ENCODE measurements at places on chromosomes 16 and 17.
A peak's percentile ranks its signal among the peaks of the same experiment; 100 is the strongest.

DNA sequence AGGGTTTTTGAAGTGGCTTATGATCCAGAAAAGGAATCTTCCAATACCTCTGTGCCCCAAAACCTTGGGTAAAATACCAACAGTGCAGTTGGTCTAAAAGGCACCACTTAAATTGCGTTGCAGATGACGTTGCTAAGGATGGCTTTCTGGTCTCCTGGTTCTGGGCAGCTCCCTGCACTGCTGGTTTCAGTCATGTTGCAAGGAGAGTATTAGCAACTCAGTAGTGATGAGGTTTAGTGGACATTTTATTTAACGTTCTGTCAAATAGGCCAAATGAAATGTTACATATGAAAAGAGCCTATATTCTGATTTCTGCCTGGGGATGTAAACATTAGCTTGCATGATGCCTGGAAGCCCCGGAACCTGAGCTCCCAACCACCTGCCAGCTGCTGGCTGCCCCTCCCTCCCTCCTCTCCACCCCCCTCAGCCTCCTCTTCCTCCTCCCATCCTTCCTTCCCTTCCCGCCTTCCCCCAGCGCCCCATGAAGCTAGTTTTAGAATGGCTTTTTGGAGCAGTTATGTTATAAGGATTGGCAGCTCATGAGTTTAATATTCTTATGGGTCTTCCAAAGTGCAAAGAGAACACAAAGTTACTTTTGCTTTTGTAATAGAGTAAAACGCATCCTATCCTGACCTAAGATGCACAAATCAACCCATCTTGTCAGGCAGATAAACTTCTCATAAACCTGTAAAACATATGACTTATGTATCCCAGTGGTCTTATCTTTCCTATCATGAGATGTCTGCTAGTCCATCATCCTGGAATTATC is 20.7 kb downstream of the CD7 start:
- DNase-seq = no peak

DNA sequence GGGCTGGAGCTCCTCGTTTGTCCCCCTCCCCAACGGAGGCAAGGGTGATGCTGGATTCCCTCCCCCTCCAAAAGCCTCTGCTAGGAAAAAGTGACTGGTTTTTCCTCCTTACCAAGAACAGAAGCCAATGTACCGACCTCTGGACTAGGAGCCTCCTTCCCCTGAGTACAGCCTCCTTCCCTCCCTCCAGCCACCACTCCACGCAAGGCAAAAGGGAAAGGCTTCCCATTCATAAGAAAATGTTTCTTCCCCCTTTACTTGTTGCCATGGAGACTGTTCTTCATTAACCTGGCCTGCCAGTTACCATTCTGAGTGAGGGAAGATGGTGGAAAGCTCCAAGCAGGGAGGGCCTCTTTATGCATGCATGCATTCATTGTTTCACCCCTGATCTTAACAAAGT is 4.3 kb upstream of the PIMREG start:
- DNase-seq = no peak

DNA sequence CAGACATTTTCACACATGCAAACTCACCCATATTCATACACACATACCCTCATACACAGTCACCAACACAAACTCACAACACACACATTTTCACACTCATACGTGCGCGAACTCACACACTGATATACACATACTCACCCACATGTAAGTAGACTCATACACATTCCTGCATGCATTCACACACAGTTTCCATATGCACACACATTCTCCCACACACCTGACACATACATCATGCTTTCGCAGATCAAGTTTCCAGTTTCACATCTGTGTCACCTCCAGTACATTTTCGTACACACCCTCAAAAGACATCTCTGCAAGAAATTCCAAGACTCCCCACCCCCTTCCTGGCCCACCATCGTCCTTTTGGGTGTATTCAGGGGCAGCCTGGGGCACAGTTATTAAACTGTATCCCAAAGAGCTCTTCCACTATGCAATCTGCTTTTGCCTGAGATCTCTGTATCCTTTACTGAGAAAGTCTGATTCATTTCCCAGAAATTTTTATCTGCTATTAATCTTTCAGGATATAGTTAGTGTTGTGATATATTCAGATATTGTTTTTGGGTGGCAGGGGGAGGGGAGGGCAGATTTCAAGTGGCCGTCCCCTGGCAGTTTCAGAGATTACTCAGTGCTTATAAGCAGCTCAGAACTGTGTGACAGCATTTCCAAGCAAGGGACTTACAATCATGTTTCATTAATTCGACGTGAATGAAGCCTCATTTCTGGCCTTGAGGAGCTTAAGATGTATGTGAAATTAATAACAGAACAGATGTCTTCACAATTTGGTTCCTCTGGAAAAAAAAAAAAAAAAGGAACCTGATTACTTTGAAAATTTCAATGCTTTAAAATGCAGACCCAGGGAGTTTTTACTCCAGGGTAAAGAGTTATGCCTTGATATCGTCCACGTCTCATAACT is 35.3 kb upstream of the MMP2 start:
- DNase-seq = no peak

- no peak for DNase-seq
Observed at GRCh38 chr17:28811651-28812090, 30.9 kb downstream of the FAM222B start.

- no peak for DNase-seq
Observed at GRCh38 chr17:28189667-28190066, 129.3 kb upstream of the TMEM97 start.

DNA sequence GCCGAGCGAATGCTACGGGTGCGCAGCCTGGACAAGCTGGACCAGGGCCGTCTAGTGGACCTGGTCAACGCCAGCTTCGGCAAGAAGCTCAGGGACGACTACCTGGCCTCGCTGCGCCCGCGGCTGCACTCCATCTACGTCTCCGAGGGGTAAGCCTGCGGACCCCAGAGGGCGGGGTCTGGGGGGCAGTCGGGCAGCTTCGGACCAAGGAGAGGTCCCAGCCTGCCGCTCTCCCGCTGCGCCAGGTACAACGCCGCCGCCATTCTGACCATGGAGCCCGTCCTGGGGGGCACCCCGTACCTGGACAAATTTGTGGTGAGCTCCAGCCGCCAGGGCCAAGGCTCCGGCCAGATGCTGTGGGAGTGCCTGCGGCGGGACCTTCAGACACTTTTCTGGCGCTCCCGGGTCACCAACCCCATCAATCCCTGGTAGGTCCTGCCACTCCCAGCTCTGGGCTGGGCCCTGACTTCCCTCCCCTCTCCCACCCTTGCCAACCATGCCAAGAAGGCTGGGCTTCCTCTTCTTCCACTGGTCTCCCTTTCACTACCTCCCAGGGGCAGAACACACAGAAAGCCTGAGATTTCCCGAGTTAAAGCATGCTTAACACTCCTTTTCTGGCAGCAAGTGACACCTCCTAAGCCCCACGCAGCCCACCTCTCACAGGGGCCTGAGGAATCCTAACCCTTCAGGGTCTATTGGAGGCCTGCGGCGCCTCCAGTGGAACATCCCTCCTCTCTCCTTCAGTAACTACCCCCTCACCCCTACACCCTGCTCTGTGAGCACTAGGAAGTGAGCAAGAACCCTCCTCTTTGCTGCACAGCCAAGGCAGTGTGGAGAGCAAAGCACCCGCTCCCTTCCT is 3.2 kb downstream of the NAGS start:
- no peak for DNase-seq

DNA sequence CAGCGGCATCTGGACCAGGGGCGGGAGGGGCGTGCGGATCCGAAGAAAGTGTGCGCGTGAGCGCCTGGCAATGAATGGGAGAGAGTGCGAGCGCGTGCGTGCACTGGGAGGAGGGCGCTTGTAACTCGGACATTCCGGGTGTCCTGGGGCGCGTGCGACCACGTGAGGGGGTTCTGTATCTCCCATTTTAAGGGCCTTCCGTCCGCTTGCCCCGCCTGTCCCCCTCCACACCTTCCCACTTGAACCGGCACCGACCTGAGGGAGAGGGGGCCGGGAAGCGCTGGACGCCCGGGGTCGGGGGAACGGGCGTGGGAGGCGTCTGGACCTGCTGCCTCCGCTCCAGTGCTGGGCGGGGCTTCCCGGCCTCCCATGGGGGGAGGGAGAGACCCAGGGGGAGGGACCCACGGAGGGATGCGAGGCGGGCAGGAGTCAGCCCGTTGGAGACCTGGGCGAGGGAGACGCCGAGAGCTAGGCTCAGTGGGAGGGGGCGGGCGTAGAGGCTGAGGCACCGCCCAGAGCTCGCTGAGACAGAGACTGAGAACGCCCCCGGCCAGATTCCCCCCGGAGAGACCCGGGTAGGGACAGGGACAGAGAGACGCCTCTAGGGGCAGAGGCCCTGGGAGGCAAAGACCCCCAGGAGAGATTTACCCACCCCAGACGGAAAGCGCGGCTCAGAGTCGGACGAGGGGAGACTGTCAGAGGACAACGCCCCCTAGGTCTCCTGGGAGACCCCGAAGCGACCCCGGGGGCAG is at the start of gene KREMEN2:
Gene KREMEN2 (plus strand): TSS at position 553 of the 752 bp plus-strand sequence. CDS start 246 bp downstream, outside the sequence.
- DNase-seq = no peak

DNA sequence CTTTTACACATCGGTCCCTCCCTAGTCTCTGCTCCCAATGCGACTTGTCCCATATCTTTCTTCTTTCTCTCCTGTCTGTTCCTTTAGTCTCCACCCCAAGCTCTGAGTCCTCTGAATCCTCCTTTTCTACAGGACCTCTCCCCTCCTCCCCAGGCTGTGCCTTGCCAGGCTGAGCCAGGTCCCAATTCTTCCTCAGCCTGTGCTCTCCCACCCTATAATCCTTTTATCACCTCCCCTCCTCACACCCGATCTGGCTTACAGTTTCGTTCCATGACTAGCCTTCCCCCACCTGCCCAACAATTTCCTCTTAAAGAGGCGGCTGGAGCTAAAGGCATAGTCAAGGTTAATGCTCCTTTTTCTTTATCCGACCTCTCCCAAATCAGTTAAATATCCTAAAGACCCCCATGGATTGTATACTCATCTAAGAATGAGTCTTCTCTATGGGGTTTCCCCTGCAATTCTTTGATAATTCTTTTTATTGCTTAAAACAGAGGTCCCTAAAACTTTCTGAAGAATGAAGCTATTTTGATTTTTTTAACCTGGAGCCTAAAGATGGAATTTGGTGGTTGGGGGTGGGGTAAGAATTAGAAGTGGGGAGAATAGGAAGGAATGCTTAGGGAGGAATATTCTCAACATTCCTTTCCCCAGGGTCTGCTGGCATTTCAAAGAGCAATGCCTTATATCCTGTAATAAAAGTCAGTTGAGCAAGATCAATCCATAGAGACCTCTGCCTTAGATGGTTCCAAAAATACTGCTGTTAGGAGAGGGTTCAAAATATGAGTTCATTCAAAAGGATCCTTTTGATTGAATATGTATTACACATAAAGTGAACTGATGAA is 102.8 kb downstream of the MYO1D start:
- no peak for DNase-seq

DNA sequence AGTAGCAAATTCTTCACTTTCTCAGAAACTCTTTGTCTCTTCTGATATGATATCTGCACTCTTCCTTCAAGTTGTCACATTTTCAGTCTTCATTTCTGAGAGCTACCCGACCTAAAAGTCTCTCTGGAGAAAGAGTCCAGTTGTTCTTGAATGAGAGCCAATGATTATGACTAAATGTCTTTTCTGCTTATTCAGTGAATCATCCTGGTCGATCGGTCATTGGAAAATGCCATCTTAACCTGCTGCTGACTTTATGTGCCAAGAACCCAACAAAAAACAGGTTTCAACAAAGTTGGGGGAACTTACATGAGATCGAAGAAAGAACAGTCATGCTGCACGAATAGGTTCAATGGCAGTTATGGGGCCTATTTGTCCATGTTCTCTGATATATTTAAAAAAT is 15.9 kb downstream of the SOX9 start:
- no peak for DNase-seq

GRCh38 chr16:51133183-51133582 is 17.9 kb downstream of the SALL1 start:
- no peak for DNase-seq

- no peak for DNase-seq
Observed at GRCh38 chr16:86501989-86502855, 8.1 kb upstream of the FOXF1 start.

DNA sequence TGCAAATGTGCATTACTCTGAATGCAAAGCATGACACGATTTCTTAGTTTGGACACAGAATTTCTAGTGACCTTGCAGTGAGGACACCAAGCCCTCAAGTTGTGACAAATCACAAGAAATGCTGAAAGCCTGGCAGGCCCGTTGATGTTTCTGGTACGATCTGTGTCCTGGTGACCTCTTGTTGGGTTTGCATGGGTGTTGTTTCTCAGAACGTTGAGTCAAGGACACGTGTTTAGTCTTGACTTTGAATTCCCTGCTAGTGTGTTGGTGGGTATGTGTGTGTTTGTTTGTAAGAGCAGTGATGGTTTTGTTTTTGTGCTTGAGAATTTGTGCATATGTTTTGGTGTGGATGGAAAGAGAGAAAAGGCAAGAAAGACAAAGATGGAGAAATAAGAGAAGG is 37.8 kb upstream of the MAF start:
- no peak for DNase-seq

DNA sequence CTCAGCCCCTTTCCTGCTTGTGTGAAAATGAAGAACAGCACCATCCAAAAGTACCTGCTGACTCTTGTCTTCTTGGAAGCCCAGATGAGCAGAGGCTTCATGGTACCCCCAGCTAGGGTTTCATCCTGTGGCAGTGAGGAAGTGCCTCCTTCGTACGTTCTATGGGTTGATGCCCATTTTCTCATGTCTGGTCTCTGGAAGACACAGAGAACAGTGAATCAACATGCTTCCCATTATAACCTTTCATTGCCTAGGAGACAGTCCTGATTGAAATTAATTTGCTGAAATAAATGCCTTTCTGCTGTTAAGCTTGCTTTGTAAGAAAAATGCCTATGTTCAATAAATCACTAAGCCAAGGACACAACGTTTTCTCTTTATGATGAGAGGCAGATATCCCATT is 36.5 kb downstream of the RCVRN start:
- DNase-seq = no peak

GRCh38 chr16:86670750-86671234 is 92.4 kb downstream of the FOXL1 start:
- no peak for DNase-seq

DNA sequence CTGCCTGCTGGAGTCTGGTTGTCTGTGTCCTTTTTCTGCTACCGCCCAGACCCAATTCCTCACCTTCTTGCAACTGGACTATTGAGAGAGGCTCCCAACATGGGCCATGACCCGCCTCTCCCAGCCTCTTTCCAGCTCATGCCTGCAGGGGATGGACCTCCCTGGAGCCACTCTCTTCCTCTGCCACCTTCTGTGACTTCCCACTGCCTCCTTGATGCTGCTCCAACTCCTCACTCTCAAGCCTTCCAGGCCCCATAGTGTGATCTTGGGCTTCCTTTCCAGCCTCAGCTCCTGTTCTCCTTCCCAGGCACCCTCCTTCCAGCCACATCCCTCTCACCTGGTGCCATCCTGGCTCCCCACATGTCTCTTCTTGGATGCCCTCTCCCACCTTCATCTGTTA is 11.1 kb downstream of the ZNF768 start:
- no peak for DNase-seq

GRCh38 chr17:48071654-48072053 is 23.5 kb downstream of the NFE2L1 start:
- DNase-seq = no peak

- DNase-seq = peak; percentile 27
Observed at GRCh38 chr17:81926451-81927151, 934 bp downstream of the MAFG start.

GRCh38 chr16:49491771-49492761 is 118.5 kb downstream of the C16orf78 start:
- peak; percentile 15 for DNase-seq
